GM04504 (cell line): ENCODE measurements at places on chromosomes 7 and 10.

DNA sequence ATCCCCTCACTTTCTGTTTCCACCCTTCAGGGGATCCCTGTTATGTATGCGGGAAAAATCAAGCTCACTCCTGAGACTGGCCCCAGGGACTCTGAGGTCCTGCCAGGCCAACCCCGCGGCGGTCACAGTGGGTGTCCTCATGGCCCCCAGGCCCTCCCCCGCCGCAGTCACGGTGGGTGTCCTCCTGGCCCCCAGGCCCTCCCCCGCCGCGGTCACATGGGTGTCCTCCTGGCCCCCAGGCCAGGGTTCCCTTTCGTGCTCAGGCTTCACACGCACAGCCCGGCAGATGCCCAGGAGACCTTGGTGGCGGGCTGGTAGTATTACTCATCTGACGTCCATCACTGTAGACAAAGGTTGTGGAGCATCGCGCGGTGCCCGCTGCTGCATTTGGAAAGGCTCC lies 491.0 kb upstream of the FOXK1 start:
- DNase-seq = no peak

GRCh38 chr10:88159127-88159829 lies 295.9 kb downstream of the PTEN start:
- DNase-seq = no peak

DNA sequence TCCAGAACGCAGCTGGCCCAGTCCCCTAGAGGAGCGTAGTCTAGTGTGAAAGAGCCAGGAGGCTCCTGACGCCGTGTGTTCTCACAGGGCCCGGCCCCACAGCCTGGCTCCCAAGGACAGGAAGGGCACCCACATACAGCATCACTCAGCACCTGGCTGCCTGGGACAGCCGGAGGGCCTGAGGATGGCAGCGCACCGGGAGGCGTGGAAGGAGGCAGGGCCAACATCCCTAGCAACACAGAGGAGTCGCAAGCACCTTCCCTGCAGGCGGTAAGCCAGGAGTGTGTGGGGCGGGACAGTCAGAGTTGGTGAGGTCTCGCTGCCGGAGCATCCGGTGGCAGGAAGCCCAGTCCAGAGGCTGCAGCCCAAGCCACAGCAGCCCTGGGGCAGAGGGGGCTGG lies 125.8 kb downstream of the MAD1L1 start:
- no peak for DNase-seq

DNA sequence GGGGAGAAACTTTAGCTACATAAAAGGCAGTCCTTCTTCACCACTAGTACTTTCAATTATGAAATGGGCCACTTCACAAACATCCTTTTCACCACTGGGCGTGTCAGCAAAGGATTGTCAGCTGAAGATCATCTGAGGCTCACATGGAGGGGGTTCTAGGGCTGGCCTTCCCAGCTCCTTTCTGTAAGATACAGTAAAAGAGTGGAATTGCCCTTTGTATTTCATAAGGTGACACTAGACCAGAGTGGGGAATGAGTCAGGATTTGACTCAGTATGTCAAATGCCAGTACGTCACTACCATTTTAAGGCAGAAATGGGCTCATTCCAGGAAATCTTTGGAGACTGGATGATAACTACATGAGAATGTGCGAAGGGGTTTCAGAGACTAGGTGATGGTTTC lies 21.2 kb upstream of the BLOC1S2 start:
- no peak for DNase-seq

GRCh38 chr10:66981361-66982052 lies 55.7 kb downstream of the LRRTM3 start:
- no peak for DNase-seq

DNA sequence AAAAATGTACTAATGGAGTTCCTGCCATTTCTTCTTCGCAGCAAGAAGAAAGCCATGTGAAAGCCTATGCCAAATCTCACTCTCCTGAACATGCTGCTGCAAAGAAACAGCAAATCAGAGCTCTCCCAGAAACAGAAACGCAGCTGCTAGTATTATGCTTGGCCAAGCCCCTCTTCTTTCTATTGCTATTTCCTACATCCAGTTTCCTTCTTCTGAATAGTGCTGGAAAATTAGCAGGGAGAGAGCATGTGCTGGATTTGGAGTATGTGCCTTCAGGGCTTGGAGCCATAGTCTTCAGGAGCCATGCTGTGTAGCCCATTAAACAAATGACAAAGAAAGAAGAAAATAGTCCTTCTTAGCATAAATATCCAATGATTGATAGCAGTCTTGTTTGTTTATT lies 852.0 kb upstream of the PHF14 start:
- no peak for DNase-seq

- DNase-seq = no peak
Measured at GRCh38 chr7:34308595-34308994, 349.4 kb upstream of the NPSR1 start.

- no peak for DNase-seq
Measured at GRCh38 chr10:113221756-113222168, 271.7 kb downstream of the TCF7L2 start.
